MM.1S (cell line): ENCODE measurements at places on chromosomes 2 and 18.

DNA sequence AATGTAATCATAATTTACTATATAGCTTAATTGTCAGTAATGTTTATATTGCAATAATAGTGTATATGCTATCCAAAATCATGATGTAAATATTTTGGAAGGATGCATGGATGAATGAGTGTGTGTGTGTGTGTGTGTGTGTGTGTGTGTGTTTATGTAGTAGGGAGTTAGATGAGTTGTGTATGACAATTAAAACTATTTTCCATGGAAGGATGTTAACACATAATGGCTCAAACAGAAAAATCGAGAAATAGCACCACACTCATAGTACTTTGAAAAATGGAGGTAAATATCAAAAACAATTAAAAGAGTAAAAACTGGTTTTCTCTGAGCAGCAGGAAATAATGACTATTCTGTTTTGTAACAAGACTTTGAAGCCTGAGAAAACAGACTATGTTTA, 8.1 kb upstream of the IL36A start:
- DNase-seq: no peak

DNA sequence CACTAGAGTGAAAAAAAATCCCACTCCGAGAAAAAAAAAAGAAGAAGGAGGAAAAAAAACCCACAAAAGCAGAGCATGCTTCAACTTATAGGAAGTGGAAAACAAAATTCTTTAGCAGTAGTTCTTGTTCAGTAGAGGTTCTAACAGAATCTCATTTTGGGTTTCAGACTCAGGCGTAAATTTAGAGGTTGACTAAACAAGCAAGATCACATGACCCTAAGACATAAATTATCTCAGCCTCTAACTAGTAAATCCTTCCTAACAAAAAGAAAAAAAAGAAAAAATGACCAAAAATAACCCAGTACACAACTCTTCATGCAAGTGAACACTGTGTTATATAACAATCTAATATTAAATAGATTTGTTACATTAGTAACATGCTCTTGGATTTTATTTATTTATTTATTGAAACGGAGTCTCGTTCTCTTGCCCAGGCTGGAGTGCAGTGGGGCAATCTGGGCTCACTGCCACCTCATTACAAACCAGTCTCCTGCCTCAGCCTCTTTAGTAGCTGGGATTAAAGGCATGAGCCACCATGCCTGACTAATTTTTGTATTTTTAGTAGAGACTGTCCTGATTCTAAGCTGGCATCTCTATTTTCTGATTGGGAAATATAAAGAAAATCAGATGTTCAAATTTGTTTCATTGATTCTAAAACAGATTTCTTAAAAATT, 35.4 kb downstream of the PPP4R3B start:
- DNase-seq: no peak

GRCh38 chr2:161981679-161982250, 92.2 kb downstream of the DPP4 start:
- DNase-seq: no peak

- no peak for DNase-seq
These were observed 1.3 kb upstream of the LYPD6 start for GRCh38 chr2:149329068-149329467.

- no peak for DNase-seq
These were observed 19.9 kb downstream of the ARMC9 start for GRCh38 chr2:231218366-231218765.

DNA sequence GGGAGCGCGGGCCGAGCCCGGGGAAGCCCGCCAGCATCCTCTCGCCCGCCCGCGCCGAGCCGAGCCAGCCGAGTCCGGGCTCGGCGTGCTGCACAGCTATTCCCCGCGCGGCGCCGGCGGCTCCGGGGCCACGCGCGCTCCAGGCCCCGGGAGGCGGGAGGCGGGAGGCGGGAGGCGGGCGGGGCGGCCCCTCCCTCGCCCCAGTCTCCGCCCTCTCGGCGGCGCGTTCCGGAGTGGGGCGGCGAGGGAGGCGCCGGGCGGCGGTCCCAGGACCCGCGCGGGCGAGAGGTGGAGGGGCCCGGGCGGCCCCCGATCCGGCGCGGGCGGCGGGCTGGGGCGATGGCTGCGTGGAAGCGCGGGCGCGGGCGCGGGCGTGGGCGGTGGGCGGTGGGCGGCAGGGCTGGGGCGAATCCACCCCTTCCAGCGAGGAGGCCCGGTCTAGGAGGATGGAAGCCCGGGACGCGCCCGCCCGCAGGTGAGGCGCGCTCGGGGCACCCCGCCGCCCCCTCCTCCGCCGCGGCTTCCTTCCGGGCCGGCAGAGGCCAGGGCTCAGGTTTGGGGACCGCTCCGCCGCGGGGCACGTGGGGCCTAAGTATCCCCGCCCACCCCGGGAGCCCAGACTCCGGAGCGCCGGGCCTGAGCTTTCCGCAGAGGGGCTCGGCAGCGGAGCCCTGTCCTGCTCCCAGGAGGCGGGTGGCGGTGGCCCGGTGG, at the start of gene ADCY3:
Gene ADCY3, minus strand, starts transcription at position 140 of the 711 bp plus-strand sequence. CDS start 1,250 bp downstream, outside the sequence.
- peak; percentile 91 for DNase-seq

DNA sequence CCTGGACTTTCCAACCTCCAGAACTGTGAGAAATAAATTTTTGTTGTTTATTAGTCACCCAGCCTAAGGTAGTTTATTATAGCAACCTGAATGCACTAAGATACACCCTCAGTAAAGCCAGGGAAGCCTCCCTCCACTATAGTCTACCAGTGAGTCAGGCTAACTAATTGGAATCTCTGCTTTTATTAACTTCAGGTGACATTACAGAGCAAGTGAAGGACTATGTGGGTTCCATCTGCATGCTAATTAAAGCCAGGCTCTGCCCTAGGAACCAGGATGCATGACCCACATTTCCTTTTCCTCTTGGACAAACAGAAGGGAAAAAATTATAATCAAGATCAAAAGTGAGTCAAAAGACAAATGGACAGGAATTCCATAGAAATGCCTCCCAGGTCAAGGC, 56.1 kb downstream of the ZC3H8 start:
- no peak for DNase-seq

DNA sequence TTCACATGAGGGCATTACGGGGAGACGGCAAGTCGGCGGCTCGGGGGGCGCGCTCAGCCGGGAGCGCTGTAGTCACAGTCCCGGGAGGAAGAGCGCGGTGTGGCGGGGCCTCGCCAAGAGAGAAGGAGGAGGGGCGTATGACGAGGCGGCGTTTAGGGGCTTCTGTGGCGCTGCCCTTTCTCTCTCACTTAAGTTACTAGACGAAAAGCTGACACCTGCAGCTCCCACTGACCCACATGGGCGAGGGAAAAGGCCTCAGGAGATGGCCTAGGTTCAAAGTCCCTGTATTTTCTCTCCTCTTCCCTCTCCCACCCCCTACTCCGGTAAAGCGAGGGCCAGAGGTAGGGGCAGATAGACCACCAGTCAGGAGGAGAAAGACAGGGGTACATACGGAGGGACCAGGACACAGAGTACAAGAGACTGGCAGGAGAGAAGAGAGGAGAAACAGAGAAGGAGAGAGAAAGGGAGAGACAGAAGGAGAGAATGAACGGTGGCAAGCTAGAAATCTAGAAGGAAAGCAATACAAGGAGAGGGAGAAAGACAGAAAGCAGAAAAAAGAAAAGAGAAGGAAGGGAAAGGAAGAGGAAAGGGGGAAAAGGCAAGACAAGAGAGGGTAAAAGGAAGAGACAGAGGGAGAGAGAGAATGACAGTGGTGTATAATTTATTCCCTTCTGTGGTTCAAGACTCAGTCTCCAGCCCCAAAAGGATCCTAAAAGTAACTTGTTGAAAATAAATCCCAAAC, 3.8 kb downstream of the SIX2 start:
- DNase-seq: no peak

GRCh38 chr2:218406949-218407618, 7.4 kb downstream of the CTDSP1 start:
- no peak for DNase-seq

GRCh38 chr2:216539791-216540241, 41.2 kb downstream of the RPL37A start:
- DNase-seq: no peak

DNA sequence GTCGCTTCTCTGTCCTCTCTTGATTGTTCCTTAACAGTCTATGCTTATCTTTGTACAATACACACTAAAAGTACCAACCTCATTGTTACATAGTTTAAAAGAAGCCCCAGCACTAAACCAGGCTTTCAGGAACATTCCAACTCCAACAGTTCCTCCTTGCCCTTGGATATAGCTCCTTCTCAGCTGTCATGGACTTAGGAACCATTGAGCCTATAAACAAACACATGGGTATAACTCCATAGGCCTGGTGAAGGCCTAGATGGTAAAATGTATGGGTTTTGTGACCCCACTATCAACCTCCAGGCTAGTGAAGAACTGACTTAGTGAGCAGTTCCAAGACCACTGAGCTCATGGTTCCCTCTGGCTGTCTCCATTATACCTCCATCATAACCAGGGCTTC, 74.8 kb upstream of the SLC39A10 start:
- no peak for DNase-seq

- no peak for DNase-seq
These were observed 15.5 kb downstream of the GEMIN6 start for GRCh38 chr2:38793511-38793910.

DNA sequence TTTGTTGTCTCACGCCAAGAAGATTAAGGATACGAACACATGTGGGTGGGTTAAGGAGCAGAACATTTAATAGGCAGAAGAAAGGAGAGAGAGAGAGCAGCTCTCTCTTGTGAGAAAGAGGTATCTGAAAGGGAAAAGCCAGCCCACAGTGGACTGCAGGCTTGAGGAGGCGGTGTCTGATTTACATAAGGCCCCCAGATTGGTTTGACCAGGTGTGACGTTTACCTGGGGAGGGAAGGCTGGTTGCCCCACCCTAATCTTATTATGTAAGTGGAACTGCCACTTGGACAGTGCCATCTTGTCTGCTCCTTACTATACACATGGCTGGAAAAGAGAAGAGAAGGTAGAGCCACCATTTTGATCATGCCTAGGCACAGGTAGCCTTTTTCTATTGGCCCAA, 189.2 kb downstream of the NCK2 start:
- no peak for DNase-seq

- peak; percentile 52 for DNase-seq
These were observed 162.1 kb downstream of the UBE2E3 start for GRCh38 chr2:181142514-181142913.

- DNase-seq: no peak
These were observed 403.5 kb downstream of the SETBP1 start for GRCh38 chr18:45084206-45084605.

DNA sequence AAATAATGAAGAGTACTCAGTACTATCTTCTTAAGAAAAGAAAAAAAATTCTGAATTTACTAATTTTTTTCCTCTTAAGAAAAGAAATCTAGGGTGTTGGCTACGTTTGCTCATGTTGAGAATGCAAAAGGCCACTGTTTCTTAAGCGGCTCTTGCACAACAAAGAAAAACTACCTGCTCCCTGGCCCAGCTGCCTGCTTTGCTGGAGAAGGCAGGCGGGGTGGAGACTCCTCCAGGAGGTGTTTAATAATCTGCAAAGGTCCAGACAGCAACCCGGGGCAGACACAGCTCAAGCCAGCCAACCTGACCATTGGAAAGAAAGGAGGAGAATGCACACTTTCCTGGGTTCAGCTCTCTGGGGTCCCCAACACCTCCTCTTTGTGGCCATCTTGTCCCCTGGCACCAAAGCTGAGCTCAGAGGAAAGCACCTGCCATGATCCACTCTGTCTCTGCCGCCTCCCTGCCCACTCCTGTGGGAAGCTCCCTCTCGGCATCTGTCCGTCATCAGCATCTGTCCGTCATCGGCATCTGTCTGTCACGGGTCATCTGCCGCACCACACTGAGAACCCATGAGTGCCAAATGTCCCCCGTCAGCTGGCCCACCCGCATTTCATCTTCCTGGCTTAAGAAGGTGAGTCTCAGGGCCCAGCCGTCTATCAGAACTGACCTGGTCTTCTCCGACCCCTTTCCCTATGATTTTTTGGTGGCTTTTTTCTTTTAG, 11.9 kb downstream of the ZNF516 start:
- DNase-seq: no peak

- DNase-seq: no peak
These were observed 40.7 kb upstream of the TMEM131 start for GRCh38 chr2:98036349-98037000.

DNA sequence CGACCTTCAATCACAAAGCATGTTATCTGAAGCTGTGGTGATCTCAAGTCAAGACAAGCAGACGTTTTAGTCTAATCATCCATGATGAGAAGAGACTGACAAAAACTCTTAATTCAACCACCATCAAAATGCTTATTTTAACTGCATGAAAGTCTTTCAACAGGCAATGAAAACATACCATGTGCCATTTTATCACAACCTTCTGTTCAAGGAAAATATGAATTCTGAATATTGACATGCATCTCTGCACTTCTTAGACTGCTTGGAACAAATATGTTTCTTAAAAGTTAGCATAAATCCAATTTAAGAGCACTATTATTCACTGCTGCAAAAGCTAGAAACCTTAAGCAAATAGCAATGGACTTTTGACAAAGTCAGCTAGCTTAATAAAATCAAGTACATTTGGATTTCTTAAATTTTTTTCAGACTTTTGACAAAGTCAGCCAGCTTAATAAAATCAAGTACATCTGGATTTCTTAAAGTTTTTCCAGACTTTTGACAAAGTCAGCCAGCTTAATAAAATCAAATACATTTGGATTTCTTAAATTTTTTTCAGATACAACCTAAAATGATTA, 70.9 kb downstream of the OLA1 start:
- DNase-seq: no peak

GRCh38 chr2:55119711-55120487, 69.6 kb upstream of the RTN4 start:
- no peak for DNase-seq

- no peak for DNase-seq
These were observed 36.8 kb downstream of the LAMA3 start for GRCh38 chr18:23725827-23726661.

- no peak for DNase-seq
These were observed 35.7 kb downstream of the NPAS2 start for GRCh38 chr2:100855606-100856005.

DNA sequence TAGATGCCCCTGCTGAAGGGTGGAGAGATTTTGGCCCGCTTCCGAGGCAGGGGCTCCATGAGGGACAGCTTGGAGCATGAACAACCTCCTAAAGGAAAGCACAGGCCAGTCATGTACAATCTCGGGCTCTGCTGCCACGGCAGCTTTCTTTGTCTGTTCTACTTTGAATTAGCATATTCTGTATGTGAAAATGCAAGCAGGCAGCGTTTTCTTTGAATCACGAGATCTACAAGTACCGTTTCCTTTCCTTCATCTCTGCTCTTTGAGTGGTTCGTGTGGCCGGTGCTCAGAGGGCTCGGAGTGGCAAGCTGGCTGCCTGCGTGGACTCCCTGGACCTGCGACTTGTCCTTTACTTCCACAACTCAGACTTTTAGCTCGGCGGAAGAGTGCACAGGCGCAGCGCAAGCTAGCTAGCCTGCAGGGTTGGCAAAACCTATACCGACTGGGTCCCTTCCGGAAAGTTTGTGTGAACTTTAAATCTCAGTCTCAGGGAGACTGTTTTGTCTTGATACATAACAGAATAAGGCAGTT, 6.9 kb downstream of the TWIST2 start:
- DNase-seq: no peak

GRCh38 chr2:99403084-99403483, 65.9 kb downstream of the EIF5B start:
- DNase-seq: no peak

- no peak for DNase-seq
These were observed 292.9 kb downstream of the XIRP2 start for GRCh38 chr2:167181134-167181533.

GRCh38 chr18:62659698-62660097, 55.6 kb upstream of the PHLPP1 start:
- no peak for DNase-seq

- peak; percentile 88 for DNase-seq
These were observed 43.5 kb upstream of the LMAN1 start for GRCh38 chr18:59402432-59403090.
